ENCODE measurements at places on chromosomes 5 and 9.

DNA sequence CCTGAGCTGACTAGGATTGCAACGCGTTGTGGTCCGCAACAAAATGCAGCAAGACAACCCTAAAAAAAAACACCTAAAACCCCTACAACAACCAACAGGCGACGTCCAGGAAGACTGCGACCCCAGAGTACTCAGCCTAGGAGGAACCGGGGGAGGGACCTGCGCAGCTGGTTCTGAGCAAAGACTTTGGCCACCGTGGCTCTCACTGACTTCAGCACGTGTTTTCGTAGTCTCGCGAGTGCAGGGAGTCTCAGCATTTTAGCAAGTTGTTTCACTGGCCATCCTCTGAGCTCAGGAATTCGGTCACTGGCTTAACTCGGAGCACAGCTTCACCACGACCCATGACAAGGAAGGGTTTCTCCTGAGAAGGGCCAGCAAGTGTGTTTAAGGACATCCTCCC lies 8.6 kb upstream of the ZDHHC11 start:
- no peak for DNase-seq

- DNase-seq, result no peak
Observed at GRCh38 chr5:96775689-96776088, 32.1 kb downstream of the ERAP1 start.

GRCh38 chr5:42858031-42858643 lies 46.4 kb upstream of the SELENOP start:
- no peak for DNase-seq

DNA sequence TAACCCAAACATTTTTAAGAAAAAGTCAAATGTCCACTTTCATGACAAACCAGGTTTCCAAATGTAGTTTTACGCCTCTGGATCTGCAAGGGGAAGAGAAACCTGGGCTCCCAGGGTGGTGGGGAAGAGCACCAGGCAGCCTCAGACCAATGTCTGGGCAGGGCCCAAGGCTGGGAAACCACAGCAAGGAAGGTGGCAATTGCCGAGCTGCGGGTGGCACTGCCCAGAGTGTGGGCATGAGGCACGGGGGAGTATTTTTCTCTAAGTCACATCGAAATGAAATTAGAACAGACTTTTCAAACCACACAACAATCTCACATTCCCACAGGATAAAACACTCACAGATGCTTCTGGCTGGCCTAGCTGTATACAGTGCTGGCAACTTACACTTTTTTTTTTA lies 32.6 kb upstream of the RASGEF1C start:
- DNase-seq, result no peak

DNA sequence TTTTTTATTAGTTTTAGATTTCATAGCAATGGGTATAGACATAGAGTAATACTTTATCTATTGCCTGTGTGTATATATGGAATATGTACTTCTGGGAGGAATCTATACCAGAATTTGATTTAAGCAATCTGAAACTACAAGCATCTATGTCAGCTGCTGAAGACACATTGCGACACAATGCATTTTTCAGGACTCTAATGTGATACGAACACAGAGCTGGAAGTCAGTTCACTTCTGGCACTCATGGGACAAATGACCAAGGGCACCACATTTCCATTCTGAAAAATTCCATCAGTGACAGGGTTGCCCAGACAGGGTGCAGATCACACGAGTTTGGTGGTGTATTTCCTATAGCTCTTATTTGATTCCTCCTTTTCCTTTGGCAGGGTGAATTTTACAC lies 259.5 kb downstream of the NTRK2 start:
- no peak for DNase-seq

- DNase-seq, result no peak
Observed at GRCh38 chr5:156295431-156295830, 31.5 kb upstream of the SGCD start.

DNA sequence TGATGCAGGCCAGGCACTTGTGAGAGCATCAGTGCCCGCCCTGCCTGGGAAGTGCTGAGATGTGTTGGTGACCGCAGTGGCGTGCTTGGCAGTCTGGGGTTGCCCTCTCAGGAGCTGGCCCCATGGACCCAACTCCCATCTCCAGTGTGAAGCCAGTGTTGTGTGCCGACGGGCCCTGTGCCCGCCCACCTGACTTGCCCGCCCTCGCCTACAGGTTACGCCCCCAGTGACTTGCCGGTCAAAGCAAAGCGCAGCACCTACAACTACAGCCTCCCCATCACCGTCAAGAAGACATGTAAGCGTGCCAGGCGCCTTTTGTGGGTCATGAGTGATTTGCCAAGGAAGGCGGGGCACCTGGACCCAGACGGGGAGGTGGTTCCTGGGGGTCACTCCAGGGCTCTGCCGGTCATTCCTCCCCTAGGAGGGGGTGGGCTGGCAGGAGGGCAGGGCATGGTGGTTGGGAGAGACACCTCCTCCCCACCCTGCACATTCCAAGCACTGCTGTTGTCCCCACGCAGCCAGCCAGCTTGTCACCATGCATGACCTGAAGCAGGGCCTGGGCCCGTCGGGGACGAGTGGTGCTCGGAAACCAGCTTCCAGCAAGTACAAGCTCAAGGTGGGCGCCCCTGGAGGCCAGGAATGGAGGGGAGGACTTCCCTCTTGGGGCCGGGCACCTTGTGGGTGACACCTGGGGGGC lies 7.4 kb upstream of the CEL start:
- no peak for DNase-seq

DNA sequence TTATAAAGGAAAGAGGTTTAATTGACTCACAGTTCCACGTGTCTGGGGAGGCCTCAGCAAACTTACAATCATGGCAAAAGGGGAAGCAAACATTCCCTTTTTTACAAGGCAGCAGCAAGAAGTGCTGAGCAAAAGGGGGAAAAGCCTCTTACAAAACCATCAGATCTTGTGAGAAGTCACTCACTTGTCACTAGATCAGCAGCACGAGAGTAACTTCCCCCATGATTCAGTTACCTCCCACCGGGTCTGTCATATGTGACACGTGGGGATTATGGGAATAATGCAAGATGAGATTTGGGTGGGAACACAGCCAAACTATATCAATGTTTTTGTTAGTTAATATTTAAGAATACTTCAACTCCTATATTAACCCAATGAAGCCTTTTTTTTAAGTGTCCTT lies 275.2 kb upstream of the CDH9 start:
- DNase-seq, result no peak

- no peak for DNase-seq
Observed at GRCh38 chr5:150227036-150227435, 37.2 kb downstream of the SLC6A7 start.

DNA sequence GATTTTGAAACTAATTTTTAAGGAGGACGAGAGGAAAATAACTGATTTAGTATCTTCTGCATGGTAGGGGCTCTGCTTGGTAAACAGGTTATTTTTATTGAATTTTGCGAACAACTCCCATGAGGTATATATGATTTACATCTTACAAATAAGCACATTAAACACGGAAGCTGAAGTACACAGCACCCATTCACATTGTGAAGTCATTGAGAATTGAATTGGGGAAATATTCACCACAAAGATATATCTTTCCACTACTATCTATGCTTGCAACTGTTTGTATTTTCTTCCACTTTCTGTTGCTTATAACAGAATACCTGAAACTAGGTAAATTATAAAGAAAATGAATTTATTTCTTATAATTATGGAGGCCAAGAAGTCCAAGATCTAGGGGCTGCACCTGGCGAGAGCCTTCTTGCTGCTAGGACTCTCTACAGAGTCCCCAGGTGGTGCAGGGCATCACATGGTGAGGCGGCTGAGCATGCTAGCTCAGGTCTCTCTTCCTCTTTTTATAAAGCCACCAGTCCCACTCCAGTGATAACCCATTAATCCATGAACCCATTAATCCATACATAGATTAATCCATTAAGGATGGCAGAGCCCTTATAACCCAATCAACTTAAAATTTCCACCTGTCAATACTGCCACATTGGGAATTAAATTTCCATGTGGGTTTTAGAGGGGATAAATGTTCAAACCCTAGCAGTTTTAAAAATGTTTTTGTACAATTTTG lies 79.0 kb upstream of the ZNF608 start:
- no peak for DNase-seq

- DNase-seq, result no peak
Observed at GRCh38 chr9:92607773-92608172, 62.2 kb downstream of the IPPK start.

DNA sequence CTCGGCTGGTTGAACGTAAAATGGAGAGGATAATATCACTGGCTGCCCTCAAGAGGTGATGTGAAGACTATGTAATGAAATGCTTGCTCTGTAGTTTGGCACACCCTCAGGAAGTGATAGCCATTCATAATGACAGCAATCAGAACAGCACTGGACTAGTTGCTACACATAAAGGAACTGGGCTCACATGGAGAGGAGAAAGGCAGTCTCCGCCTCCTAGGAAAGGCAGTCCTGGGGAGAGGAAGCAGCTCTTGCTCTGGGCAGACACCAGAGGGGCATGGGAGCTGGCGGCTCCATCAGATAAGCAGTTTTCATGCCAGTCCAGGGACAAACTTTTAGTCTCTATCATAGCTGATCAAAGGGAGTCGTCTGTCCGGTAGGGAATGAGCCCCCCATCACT lies 46.9 kb downstream of the ARHGEF37 start:
- DNase-seq, result no peak

- DNase-seq, result no peak
Observed at GRCh38 chr5:29122306-29122705, 2071.2 kb upstream of the CDH6 start.

DNA sequence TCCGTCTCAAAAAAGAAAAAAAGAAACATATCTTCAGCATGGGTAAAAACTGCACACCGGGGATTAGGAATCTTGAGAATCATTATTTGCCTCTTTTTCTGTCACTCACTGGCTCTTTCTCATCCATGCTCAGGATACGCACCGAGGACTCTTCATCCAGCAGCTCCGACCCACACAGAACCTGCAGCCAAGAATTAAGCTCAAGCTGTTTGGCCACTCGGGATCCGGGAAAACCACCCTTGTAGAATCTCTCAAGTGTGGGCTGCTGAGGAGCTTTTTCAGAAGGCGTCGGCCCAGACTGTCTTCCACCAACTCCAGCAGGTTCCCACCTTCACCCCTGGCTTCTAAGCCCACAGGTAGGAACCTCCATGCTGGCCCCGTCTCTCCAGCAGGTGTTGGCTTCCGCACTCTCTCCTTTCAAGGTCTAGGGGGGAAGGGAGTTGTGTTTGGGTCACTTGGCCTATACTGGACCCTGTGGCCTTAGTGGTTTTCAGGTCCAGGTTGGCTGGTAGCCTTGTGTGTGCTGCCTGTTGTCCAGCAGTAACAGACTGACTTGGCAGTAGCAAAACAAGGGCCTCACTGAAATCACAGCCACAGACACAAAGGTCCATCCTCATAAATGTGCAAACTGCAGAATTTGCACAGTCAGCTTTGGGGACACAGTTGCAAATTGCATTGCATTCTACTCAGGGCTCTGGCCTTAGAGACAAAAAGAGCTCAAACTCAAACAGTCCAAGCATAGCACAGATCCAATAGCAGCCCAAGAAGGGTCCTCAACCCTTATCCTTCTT lies 44.5 kb upstream of the CTSL start:
- no peak for DNase-seq

DNA sequence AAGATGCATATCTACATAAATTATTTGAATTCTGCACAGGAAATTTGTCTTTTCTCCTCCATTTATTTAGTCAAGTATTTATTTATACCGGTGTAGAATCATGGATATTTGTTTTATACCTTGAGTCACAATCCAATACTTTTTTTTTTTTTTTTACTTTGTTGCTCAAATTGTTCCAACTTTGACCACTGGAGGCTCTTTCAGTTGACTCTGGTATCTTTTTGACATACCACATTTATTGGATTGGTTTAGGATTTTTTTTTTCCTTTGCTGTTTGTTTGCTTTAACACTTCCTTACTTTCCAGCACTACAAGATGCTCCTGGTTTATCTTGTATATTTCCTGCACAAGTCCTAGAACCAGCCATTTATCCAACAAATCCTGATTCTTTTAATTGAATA lies 543.1 kb upstream of the RIOK2 start:
- DNase-seq, result no peak

- DNase-seq, result no peak
Observed at GRCh38 chr5:79076819-79077218, 7.3 kb downstream of the BHMT2 start.

- no peak for DNase-seq
Observed at GRCh38 chr5:79257314-79257713, 21.4 kb downstream of the JMY start.

- no peak for DNase-seq
Observed at GRCh38 chr9:19629488-19629887, 159.3 kb downstream of the SLC24A2 start.

DNA sequence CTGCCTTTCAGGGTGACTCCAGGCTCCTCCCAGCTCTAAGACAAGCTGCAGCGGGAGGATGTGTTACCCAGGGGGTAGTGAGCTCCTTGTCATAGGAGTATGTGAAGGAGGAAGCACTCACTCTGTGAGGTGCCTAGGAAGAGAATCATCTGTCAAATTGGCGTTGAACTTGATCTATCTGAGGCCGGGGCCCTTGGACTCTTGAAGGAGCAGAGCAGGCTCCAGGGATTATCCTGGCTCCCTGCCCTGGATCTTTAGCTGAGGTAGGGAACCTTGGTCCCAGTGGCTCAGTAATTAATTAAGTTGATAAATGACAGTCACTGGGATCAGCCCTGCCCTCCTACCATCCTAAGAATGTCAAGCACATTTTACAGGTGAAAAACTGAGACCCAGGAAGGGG lies 15.5 kb downstream of the ADGRD2 start:
- DNase-seq, result no peak

GRCh38 chr5:113178073-113178779 lies 201.6 kb downstream of the DCP2 start:
- DNase-seq, result no peak

GRCh38 chr5:23071682-23072081 lies 218.5 kb upstream of the CDH12 start:
- no peak for DNase-seq

All from occipital lobe (tissue), 3 donors.